ENCODE measurements at places on chromosomes 4 and X.

DNA sequence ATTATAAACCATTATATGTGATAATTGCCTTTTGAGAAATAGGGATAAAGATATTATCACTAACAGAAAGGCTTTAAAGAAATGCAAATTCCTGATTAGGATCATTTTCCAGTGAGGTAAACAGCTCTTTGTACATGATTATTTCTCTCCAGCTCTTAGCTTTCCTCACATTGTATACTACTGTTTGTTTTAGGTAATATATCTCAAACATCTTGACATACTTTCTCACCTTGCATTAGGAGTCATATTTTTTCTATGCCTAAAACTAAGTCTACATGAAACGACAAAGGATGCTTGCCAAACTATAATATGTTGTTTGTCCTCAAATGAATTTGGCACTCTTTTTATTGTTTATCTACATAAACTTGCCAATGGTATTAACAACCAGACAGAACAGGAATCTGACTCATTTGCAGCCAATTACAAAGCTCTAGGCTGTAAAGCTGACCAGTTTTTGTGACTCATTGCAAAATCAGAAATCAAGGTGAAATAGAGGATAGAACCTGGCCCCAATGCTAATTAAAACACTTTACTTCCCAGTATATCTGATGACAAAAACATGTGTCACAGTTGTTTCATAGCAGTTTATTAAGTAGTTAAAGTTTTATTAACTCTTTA is 107.0 kb downstream of the IQCM start:
- DNase-seq: no peak

- no peak for DNase-seq
These were observed 97.1 kb downstream of the LDB2 start for GRCh38 chr4:16801356-16801755.

DNA sequence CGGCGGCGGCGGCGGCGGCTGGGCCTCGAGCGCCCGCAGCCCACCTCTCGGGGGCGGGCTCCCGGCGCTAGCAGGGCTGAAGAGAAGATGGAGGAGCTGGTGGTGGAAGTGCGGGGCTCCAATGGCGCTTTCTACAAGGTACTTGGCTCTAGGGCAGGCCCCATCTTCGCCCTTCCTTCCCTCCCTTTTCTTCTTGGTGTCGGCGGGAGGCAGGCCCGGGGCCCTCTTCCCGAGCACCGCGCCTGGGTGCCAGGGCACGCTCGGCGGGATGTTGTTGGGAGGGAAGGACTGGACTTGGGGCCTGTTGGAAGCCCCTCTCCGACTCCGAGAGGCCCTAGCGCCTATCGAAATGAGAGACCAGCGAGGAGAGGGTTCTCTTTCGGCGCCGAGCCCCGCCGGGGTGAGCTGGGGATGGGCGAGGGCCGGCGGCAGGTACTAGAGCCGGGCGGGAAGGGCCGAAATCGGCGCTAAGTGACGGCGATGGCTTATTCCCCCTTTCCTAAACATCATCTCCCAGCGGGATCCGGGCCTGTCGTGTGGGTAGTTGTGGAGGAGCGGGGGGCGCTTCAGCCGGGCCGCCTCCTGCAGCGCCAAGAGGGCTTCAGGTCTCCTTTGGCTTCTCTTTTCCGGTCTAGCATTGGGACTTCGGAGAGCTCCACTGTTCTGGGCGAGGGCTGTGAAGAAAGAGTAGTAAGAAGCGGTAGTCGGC is 528 bp downstream of the FMR1 start:
- DNase-seq: peak; percentile 53

DNA sequence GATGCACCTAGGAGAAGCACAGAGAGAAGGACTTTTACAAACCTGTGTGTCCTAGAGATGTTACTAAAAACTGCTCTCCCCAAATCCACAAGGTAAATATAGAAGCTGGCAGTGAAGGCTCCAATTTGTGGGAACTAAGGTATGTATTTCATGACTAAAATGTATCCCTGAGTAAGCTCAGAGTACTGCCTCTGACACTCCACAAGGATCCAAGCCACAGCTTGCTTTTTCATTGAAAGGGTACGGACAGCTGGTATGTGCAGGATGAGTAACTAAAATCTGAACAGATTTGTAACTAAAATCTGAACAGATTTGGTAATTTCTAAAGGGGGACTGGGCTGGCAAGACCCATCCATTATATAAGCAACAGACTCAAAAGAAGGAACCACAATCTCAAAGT is 187.6 kb downstream of the DCLK2 start:
- DNase-seq: no peak

GRCh38 chrX:69070949-69071650 is 94.2 kb downstream of the PJA1 start:
- no peak for DNase-seq

DNA sequence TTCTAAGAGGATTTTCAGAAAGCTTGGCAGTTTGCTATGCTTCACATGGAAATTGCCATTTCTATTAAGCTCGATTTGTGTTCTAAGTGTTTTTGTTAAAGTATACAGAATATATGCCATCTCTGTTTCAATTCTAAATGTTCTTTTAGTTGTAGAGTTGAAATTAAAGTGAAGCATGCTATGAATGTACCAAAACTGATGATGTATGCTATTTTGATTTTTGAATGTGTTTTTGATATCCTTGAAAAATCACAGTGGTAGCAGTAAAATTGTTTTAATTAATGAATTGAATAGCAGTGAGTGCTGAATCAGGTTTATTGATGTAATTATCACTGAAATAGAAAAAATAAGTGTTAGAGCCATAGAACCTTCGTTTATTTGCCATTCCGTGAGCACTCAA is 110.9 kb downstream of the TENM3 start:
- DNase-seq: no peak

- no peak for DNase-seq
These were observed 109.6 kb downstream of the PDE5A start for GRCh38 chr4:119518915-119519410.

GRCh38 chr4:182492423-182492822 is 249.2 kb downstream of the TENM3 start:
- no peak for DNase-seq

GRCh38 chr4:163610648-163611047 is 116.2 kb downstream of the TMA16 start:
- DNase-seq: no peak

DNA sequence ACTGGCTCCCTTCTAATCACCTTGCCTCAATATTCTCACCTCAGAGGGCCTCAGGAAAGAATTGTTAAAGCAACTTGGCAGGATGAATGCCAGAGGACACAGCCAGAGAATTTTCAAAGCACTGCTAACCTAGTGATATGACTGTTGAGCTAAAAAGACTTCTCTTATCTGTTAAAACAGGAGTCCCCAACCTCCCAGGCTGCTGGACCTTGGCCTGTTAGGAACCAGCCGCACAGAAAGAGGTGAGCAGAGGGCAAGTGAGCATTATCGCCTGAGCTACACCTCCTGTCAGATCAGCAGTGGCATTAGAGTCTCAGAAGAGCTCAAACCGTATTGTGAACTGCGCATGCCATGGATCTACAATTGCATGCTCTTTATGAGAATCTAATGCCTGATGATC is 1.7 kb upstream of the KCNE5 start:
- no peak for DNase-seq

All from NCI-H146 (cell line).